ENCODE measurements at places on chromosomes 13 and 19.

DNA sequence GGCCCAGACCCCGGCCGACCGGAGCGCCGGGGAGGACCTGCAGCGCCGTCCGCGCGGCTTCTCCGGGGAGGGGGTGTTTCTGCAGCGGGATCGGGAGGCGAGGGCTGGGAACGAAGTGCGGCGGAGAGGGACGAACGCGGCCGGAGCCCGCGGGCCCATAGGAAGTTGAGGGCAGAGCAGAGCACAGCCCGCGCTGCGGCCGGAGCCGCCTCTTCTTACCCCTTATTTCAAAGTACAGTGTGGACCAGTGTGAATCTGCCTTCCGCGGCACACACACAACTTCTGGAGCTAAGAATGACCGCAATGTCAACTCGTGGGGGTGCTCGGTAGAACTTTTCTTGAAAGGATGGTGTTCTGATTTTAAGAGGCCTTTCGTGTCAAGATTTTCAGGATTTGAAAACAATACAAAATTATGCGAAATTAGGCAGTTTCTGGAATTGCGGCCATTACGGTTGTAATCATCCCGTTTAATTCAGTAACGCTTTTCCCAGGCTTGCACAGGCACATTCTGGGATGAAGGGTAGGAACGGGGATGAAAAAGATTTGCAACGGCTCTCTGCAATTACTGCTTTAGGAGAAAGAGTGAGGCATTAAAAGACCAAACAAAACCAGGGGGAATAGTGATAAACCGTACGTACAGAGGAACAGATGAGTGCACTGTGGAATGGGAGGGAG is 821 bp downstream of the TDRD3 start:
- DNase-seq, result peak; percentile 41

DNA sequence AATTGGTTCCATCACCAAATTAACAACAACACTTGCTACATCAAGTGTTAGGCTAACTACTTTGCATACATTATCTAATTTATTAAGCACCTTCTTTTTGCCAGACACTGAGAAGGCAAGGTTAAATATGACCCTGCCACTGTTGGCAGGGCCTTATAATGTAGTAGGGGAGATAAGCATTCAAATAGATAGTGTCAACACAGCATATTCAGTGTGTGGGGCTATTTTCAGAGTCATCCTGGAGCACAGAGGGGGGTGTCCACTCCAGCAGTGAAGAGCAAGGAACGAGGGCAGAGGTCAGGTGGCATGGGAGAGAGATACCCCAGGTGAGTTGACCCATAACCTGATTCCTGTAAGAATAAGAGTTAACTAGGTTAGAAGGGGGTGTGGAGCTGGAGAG is 121.6 kb downstream of the COG6 start:
- DNase-seq, result no peak

GRCh38 chr19:8361921-8362793 is 1.8 kb upstream of the ANGPTL4 start:
- DNase-seq, result no peak

- no peak for DNase-seq
Observed at GRCh38 chr13:60612593-60612992, 215.6 kb downstream of the TDRD3 start.

GRCh38 chr13:20997301-20998161 is 63.9 kb downstream of the LATS2 start:
- DNase-seq, result no peak

GRCh38 chr19:35095667-35096368 is 19.8 kb upstream of the FXYD3 start:
- DNase-seq, result no peak

- no peak for DNase-seq
Observed at GRCh38 chr13:48602296-48603016, 51.3 kb upstream of the CYSLTR2 start.

DNA sequence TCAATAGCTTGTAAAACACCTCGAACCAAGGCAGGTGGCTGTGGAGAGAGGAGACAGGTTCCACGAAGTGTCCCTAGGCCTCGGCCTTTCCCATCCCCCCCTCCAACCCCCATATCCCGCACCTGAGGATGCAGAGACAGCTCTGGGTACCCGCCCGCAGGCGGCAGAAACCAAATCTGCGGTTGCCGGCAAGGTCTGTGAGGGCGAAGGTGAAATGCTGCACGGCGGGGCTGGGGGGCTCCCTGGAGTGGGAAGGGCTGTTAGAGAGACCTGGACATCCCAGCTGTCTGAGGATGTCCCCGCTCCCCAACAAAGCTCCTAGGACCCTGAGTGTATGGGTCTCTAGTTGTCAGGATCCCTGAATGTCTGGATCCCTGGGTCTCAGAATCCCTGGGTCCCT is 2.8 kb downstream of the DENND1C start:
- no peak for DNase-seq

GRCh38 chr19:51417107-51417809 is at the start of gene SIGLEC10:
Gene SIGLEC10 (minus strand): TSS chr19:51417642. CDS start chr19:51417581, 61 bp downstream.
- DNase-seq, result peak; percentile 72

GRCh38 chr19:18329035-18329376 is 6.1 kb upstream of the LSM4 start:
- DNase-seq, result no peak

GRCh38 chr19:39164289-39164688 is 32.5 kb upstream of the NCCRP1 start:
- DNase-seq, result no peak

DNA sequence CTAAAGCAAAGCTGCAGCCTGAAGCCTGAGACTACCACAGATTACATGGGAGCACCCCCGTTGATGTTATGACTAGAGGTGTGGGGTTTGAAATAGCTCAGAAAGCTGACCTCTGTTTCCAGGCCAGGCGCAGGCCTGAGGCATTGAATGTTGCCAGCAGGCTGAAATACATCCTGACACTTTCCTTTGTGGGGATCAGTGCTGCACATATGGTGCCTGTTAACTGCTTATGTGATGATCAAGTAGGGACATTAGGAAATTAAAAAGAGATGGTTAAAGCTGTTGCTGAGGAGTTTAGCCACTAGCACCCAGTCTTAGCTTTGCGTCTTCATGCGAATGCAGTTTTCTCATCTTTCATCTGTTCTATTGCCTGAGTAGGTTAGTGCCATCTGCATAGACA is 83.2 kb downstream of the CCNA1 start:
- no peak for DNase-seq

GRCh38 chr13:99062593-99062992 is 84.7 kb upstream of the DOCK9 start:
- DNase-seq, result no peak

- DNase-seq, result peak; percentile 44
Observed at GRCh38 chr19:50417111-50418081, 1.3 kb upstream of the SPIB start.

GRCh38 chr13:112486386-112487126 is 101.4 kb downstream of the TUBGCP3 start:
- no peak for DNase-seq

DNA sequence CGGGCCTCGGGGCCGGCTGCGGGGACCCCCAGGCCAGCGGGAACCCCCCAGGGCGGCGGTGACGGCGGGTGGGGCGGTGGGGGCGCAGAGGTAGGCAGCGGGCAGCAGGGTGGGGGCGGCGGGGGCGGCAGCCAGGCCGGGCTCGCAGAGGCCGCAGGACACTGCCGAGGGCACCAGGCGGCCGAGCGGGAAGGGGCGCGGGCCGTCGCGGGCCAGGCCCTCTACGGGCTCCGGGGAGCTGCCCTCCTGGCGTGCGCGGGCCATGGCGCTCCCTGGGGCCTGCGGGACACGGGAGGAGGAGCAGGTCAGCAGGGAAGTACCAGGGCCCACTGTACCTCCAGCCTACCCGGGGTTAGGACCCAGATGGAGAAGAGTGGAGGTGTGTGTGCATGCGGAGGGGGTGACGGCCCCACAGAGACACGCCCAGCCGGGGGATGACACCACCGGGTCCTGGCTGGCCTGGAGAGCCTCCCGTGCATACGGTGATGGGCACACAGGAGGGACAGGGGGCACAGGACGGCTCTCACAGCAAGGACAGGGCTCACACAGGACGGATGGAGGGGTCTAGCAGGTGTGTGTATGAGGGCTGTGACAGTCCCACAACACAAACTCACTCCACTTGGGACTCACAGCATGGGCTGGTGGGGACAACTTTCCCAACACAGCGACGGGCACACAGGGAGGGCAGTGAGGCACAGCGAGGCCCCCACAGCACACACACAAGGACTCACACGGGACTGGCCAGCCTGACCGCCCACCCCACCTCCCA is 2.6 kb downstream of the BBC3 start:
- DNase-seq, result peak; percentile 56

GRCh38 chr19:42132030-42132628 is at the start of gene POU2F2:
Gene POU2F2 (minus strand): TSS chr19:42132446. CDS start chr19:42132411, 35 bp downstream.
- peak; percentile 87 for DNase-seq

DNA sequence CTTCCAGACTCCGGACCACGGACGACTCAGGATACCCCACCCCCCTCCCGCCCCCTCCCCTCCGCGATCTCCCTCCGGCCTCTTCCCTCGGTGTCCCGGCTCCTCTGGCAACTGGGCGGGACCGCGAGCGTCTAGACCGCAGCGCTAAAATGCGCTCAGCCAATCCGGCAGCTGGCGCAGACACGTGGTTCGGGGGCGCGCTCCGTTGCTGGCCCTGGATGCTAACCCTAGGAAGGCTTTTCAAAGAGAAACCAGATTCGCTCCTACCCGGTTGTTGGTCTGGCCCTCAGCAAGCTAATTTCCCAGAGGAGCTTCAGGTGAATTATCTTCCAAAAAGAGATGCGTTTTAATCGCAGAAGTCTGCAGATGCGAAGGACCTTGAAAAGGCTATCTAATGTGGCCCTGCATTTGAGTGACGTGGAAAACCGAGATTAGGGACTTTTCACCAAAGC is at the start of gene DZIP1:
Gene DZIP1, minus strand, starts transcription at position 106 of the 452 bp plus-strand sequence. CDS start 2,677 bp downstream, outside the sequence.
- no peak for DNase-seq

GRCh38 chr13:28306325-28306724 is 168.0 kb downstream of the PAN3 start:
- no peak for DNase-seq

DNA sequence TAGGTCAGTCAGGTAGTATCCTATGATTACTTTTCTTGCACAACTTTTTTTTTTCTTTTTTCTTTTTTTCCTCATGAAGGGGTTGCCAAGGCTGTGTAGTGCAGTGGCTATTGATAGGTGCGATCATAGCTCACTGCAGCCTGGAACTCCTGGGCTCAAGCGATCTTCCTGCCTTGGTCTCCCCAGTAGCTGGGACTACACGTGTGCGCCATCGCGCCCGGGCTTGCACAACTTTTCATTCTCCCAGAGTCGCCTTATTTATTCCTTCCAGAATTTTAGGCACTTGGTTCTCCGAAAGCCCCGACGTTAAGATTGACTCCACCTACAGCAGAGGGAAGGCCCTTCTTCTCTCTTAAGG is 867 bp upstream of the ZNF613 start:
- DNase-seq, result no peak

DNA sequence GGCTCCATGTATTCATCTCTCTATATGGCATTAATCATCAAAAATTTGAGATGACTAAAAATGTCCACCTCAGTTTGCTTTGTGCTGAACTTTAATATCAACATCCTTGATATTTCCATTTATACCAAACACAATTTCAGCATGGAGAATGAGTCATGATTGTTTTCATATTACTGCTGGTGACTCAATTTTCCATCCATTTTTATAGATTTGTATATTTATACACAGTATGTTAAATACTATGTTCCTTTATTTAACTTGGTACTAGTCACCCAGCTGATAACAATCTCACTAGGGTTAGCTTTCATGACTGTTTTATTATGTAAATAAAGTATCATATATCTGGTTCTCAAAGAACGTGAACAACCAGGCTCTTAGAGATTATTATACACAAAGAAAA is 1255.1 kb downstream of the SLITRK1 start:
- DNase-seq, result no peak

DNA sequence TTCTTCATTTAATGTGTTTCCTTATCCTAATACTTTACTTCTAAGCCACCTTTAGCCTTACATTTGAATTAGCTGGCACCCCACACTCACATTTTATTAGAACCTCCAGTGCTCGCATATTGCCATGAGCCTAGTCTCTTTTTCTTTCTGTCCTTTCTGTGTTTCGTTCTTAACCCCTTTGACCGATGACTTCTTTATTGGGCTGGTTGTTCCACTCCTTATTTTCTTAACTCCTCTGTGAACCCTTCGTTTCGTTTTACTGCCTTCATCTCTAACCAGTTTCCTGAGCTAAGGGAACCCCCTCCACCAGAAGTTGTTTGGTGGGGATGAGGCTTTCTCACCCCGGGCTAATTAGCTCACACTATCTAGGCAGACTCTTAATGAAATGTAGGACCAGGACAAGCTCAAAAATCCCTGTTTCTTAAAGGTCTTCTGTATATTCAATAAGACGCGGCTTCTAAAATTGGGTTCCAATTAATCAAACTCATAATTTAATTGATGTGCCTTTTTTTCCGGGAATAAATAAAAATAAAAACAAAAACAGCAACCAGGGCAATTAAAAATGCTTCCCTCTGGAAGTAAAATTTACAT is 19.1 kb upstream of the ARHGEF7 start:
- no peak for DNase-seq

- DNase-seq, result no peak
Observed at GRCh38 chr13:51894239-51894638, 32.5 kb downstream of the CCDC70 start.

GRCh38 chr13:107964395-107964794 is 250.9 kb downstream of the LIG4 start:
- no peak for DNase-seq

DNA sequence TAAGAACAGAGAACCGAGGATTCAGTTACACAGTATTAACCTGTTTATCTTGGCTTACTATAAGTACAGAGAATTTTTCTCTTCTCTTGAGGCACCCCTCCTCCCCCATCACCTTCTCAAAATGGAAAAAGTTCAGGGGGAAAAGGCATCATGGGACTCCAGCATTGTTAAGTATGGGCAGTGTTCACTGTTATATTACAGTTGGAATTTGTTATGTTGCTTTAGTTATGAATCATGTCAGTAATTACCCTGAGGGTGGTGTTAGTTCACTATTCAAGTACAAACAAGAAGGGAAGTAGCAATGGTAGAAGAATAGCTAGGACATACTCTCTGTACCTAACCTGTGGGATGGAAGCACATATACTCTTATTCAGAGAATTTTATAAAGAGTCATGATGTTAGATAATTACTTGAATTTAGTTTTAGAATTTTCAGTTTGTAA is 12.0 kb downstream of the LPAR6 start:
- DNase-seq, result no peak

- DNase-seq, result no peak
Observed at GRCh38 chr19:11400798-11401197, 16.7 kb upstream of the EPOR start.

DNA sequence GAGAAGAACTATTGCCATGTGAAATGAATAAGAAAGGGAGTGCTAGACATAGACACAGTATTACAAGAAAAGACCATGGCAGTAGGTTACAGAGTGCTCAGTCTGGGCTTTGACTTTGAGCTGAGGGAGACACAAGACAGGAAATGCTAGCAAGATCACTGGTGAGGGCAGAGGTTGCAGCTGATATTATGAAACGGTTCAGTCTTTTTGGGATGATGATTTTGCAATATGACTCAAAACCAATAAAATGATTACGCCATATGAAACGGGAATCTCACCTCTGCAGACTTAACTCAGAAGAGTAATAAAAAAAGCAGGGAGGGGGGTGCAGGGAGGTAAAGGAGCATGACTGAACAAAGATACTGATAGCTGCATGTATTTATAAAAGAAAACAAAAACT is 123.1 kb downstream of the RBM26 start:
- DNase-seq, result no peak

GRCh38 chr19:29260477-29261317 is 47.7 kb upstream of the UQCRFS1 start:
- DNase-seq, result no peak

GRCh38 chr19:21117041-21117907 is 24.6 kb upstream of the ZNF431 start:
- no peak for DNase-seq

GRCh38 chr19:16951529-16951928 is 62.7 kb downstream of the F2RL3 start:
- no peak for DNase-seq

- no peak for DNase-seq
Observed at GRCh38 chr13:55439450-55439849, 1701.3 kb upstream of the PRR20A start.

GRCh38 chr13:30142486-30143211 is 164.7 kb downstream of the KATNAL1 start:
- no peak for DNase-seq
